ENCODE measurements at places on chromosomes 2 and 18. TPM values are rescaled to one million over a fixed set of nuclear protein-coding genes. Genes with fewer than 3 reads are reported as not detected.
A peak's percentile ranks its signal among the peaks of the same experiment; 100 is the strongest.

REEP1 gene
- total RNA-seq = 0.93 TPM

DNA sequence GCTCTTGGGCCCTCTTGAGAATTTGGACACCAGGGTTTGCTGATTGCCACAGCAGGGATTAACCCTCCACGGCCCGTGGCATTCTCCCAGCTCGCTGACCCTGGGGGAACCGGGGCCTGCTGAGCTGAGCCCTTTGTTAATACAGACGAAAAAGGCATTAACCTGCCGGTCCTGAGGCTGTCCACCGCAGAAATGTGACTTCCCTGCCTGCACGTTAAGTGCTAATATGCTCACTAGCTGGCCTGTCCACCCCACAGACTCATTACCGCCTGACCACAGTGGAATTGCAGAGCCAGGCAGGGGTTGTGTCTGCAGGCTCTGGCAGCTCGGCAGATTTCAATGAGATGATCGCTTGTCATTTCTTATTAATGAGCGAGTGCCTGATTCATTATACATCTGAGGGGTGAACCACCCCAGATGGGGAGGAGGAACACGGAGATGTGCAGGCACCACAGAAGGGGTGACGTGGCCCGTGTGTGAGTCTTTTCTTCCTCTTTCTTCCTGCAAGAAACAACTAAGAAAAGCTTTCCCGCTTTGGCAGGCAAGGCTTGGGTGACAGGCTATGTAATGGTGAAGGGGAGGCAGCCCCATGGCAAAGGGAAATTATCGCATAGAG is 126.0 kb downstream of the GLI2 start:
- no peaks in the 10 kb centered on the region for H3K36me3 ChIP-seq
- H3K4me3 ChIP-seq = no peak overlapping the region
- DNase-seq = peak; percentile 50
- no peaks in the 10 kb centered on the region for H3K27me3 ChIP-seq

DNA sequence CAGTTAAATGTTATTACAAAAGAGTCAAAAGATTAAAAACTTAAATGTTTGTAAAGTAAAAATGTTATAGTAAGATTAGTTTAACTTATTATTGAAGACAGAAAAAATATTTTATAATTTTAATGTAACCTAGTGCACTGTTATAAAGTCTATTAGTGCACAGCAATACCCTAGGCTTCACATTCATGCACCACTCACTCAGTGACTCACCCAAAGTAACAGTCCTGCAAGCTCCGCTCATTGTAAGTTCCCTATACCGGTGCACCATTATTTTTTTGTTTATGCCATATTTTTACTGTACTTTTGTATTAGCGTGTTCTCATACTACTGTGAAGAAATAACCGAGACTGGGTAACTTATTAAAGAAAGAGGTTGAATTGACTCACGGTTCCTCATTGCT is 759.7 kb upstream of the CDH7 start:
- H3K4me1 ChIP-seq = no peaks in the 10 kb centered on the region
- H3K27ac ChIP-seq = no peak overlapping the region
- H3K27me3 ChIP-seq = no peaks in the 10 kb centered on the region
- no peak for DNase-seq
- H3K4me3 ChIP-seq = no peak overlapping the region
- H3K36me3 ChIP-seq = no peaks in the 10 kb centered on the region

- H3K36me3 ChIP-seq = no peaks in the 10 kb centered on the region
- no peak overlapping the region for H3K27ac ChIP-seq
Measured at GRCh38 chr2:47057687-47058002, 97.5 kb downstream of the STPG4 start.

DNA sequence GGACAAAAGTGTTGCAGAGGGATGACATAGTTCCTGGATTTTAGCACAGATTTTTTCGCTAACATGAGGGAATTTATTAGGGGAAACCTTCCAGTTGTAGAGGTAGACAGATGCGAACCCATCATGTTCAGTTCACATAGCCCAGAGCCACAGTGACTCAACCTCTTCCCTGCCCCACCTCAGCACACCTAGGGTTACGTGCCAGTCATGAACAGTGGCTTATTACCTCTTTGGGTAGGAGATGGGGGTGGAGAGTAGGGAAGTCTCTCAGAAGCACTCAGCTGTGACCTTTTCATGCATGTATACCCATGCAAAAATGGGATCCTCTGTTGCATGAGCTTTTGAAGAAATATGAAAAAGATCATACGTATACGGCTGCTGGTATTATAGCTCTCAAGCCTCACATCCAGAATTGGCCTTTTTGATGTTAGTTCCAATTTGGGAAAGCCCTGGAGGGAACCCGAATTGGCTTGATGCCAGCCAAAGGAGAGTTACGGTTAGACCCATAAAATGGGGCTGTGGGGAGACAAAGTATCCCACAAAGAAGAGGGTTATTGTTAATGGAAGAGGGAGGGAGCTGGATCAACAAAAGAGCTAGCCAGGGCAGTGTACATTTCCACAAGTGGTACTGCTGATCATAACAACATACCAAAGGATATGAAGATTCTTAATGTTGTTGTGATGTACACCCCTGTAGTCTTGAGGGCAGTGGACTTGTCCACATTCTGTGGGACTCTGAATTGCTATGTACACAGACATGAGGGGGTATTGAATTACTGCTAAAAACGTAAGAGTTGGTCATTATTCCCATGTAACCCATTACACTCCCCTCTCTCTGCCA is 4.9 kb downstream of the TANC1 start:
- H3K4me1 ChIP-seq = peaks cover 7% of the 10 kb centered on the region
- H3K27me3 ChIP-seq = peaks cover 55% of the 10 kb centered on the region
- no peaks in the 10 kb centered on the region for H3K36me3 ChIP-seq
- H3K27ac ChIP-seq = no peak overlapping the region
- H3K4me3 ChIP-seq = no peak overlapping the region

GRCh38 chr2:179671043-179671981 is 190.1 kb downstream of the ZNF385B start:
- no peak overlapping the region for H3K27ac ChIP-seq
- no peaks in the 10 kb centered on the region for H3K27me3 ChIP-seq
- peaks cover 2% of the 10 kb centered on the region for H3K36me3 ChIP-seq
- H3K4me3 ChIP-seq = no peak overlapping the region
- no peak for DNase-seq

- H3K27me3 ChIP-seq = no peaks in the 10 kb centered on the region
- no peaks in the 10 kb centered on the region for H3K4me1 ChIP-seq
- no peak for DNase-seq
- no peak overlapping the region for H3K27ac ChIP-seq
- H3K36me3 ChIP-seq = no peaks in the 10 kb centered on the region
Measured at GRCh38 chr18:51128533-51128932, 68.9 kb downstream of the MEX3C start.

- H3K36me3 ChIP-seq = no peaks in the 10 kb centered on the region
- no peak overlapping the region for H3K4me3 ChIP-seq
- no peak overlapping the region for H3K27ac ChIP-seq
Measured at GRCh38 chr2:227799202-227799601, 14.4 kb upstream of the CCL20 start.

RIT2 gene
- total RNA-seq = not detected

LYG2 gene
- not detected for total RNA-seq

DNA sequence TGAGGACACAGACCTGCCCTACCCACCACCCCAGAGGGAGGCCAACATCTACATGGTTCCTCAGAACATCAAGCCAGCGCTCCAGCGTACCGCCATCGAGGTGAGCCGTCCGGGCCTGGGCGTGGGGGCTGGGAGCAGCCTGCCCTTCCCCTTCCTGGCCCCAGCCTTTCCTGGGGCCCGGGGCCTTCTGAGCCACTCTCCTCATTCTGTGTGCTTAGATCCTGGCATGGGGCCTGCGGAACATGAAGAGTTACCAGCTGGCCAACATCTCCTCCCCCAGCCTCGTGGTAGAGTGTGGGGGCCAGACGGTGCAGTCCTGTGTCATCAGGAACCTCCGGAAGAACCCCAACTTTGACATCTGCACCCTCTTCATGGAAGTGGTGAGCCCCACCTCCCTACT is 157.9 kb downstream of the DYSF start:
- no peaks in the 10 kb centered on the region for H3K4me1 ChIP-seq
- no peak overlapping the region for H3K27ac ChIP-seq
- no peaks in the 10 kb centered on the region for H3K27me3 ChIP-seq
- no peaks in the 10 kb centered on the region for H3K36me3 ChIP-seq
- H3K4me3 ChIP-seq = no peak overlapping the region

GRCh38 chr2:150204451-150204850 is 283.0 kb downstream of the RND3 start:
- H3K27me3 ChIP-seq = no peaks in the 10 kb centered on the region
- DNase-seq = no peak
- H3K4me3 ChIP-seq = no peak overlapping the region
- no peak overlapping the region for H3K27ac ChIP-seq

- H3K4me3 ChIP-seq = peak overlapping the region; percentile 36
- H3K4me1 ChIP-seq = peaks cover 11% of the 10 kb centered on the region
- H3K36me3 ChIP-seq = no peaks in the 10 kb centered on the region
- no peaks in the 10 kb centered on the region for H3K27me3 ChIP-seq
- peak; percentile 50 for DNase-seq
Measured at GRCh38 chr18:34592961-34593382, 117.1 kb upstream of the DTNA start.

- H3K36me3 ChIP-seq = no peaks in the 10 kb centered on the region
- H3K4me1 ChIP-seq = peaks cover 16% of the 10 kb centered on the region
- no peaks in the 10 kb centered on the region for H3K27me3 ChIP-seq
- DNase-seq = peak; percentile 85
- H3K27ac ChIP-seq = no peak overlapping the region
Measured at GRCh38 chr2:8685697-8686358, 4.0 kb downstream of the ID2 start.

DNA sequence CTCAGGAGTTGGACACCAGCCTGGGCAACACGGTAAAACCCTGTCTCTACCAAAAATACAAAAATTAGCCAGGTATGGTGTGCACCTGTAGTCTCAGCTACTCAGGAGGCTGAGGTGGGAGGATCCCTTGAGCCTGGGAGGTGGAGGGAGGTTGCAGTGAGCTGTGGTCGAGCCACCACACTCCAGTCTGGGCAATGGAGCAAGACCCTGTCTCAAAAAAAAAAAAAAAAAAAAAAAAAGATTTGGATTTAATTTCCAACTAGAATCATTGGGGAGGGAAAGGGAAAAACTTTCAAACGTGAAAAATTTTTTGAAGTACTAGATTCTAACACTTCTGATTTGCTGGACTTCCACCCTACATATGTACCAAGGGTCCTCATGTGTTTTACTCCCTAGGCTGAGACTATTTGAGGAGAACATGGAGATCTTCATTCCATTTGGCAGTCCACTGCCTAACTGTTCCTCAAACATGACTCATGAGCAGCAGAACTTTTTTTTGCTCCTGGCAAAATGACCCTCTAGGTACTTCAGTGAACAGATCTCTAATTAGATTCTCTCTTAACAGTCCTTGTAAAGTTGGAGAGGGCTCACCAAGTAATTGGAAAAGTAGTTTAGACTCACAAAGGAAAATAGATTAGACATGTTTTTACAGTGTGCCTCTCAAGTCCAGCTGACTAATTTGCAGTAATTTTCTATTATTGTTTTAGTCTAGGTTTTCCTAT is 267.6 kb downstream of the METTL4 start:
- no peak overlapping the region for H3K4me3 ChIP-seq
- no peak overlapping the region for H3K27ac ChIP-seq
- no peak for DNase-seq
- H3K4me1 ChIP-seq = no peaks in the 10 kb centered on the region
- no peaks in the 10 kb centered on the region for H3K27me3 ChIP-seq

GRCh38 chr18:9862686-9863085 is 23.1 kb upstream of the TXNDC2 start:
- H3K4me1 ChIP-seq = no peaks in the 10 kb centered on the region
- no peak overlapping the region for H3K4me3 ChIP-seq
- no peaks in the 10 kb centered on the region for H3K36me3 ChIP-seq

DNA sequence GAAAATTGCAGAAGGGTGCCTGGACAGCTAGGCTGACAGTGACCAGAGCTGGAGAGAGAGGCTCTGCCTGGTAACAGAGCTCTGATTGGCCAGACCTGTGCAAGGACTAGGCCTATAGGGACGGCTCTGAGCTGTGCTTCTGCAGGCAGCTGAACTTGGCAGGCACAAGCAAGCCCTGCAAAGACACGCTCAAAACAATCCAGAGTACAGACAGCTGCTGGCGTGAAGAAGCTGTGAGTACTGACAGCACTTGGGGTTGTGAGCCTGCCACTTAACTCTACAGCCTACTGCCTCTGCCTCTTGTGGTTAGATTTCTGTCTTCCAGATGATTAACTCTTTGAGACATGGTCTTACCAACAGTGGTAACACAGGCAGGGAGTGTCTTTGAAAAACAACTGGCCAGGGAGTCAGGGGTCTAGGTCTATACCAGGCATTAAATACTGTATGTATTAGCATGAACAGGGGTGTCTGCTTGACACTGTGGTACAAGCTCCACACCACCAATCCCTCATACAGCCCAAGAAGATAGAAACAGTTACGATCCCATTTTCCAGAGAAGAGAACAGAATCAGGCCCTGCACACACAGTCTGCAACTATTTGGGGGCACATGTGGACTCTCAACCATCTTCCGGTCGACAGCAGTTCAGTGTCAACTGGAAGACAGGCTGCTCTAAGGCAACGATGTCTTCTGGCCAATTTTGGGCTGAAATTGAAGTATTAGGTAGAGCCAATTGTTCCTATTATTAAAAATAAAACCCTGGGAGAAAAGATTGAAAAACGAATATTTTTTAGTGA is 568.4 kb downstream of the TNS1 start:
- H3K4me3 ChIP-seq = no peak overlapping the region
- peaks cover 33% of the 10 kb centered on the region for H3K4me1 ChIP-seq
- H3K27me3 ChIP-seq = no peaks in the 10 kb centered on the region
- no peak overlapping the region for H3K27ac ChIP-seq
- peak; percentile 90 for DNase-seq

DNA sequence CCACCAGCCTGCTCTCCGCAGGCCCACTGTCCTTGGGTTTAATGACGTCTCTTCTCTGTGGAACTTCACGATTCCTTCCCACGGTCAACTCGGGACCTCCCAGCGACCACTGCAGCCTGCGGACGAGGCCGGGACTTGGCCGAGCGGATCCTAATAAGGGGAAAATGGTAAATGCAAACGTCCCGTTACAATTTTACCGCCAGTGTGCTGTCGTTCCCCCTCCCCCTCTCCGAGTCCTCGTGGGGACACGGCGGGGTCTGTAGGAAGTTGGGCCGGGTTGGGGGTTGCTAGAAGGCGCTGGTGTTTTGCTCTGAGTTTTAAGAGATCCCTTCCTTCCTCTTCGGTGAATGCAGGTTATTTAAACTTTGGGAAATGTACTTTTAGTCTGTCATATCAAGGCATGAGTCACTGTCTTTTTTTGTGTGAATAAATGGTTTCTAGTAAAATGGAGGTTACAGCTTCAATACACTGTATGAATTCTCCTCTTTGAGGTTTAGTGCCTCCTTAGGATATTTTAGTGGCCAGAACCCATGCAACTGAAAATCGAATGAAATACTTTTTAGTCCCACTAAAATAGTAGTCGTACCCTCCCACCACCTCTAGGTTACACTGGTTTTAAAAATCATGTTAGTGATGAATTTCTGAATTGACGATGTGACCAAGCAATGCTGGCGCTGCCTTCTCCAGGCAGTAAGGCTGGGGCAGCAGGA is 2.3 kb downstream of the HOXD11 start:
- H3K27ac ChIP-seq = no peak overlapping the region
- peaks cover 100% of the 10 kb centered on the region for H3K27me3 ChIP-seq
- H3K4me3 ChIP-seq = no peak overlapping the region
- DNase-seq = no peak
- H3K36me3 ChIP-seq = no peaks in the 10 kb centered on the region

DUSP19 gene
- 3.5 TPM for total RNA-seq
